ENCODE measurements at places on chromosomes 13 and 19.

DNA sequence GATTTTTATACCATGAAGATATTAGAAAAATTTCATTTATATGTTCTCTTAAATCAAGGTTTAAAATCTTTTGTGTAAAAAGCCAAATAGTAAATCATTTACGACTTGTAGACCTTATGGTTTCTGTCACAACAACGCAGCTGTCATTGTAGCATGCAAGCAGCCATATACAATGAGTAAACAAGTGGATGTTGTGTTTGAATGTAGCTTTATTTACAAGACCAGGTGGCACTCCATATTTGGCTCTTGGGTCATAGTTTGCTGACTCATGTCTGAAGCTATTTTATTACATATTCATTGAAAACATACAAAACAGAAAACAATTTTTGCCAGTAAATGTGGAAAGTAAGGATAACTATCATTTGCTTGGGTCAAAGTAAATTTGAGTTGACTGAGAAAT is 930.8 kb downstream of the SLITRK5 start:
- DNase-seq = no peak

GRCh38 chr13:98839856-98840769 is 87.6 kb upstream of the SLC15A1 start:
- DNase-seq = peak; percentile 87

DNA sequence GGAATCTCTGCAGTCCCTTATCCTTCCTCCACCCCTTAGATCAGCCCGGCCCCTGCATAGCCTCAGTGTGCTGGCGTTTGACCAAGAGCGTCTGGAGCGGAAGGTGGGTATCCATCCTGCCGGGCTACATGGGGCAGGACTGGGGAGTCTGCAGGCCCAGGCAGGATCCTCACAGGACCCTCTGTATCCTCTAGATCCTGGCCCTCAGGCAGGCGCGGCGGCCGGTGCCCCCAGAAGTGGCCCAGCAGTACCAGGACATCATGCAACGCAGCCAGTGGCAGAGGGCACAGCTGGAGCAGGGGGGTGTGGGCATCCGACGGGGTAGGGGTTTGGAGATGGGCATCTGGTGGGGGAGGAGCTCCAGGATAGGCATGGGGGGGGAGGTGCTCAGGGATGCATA is 8.9 kb downstream of the PODNL1 start:
- no peak for DNase-seq

- DNase-seq = no peak
Observed at GRCh38 chr13:40680659-40681323, 14.3 kb upstream of the FOXO1 start.

- DNase-seq = peak; percentile 43
Observed at GRCh38 chr13:113452942-113453901, at the start of gene ADPRHL1. Gene ADPRHL1, minus strand, starts transcription at chr13:113453488. Its CDS starts 51 bp downstream, at chr13:113453437.

DNA sequence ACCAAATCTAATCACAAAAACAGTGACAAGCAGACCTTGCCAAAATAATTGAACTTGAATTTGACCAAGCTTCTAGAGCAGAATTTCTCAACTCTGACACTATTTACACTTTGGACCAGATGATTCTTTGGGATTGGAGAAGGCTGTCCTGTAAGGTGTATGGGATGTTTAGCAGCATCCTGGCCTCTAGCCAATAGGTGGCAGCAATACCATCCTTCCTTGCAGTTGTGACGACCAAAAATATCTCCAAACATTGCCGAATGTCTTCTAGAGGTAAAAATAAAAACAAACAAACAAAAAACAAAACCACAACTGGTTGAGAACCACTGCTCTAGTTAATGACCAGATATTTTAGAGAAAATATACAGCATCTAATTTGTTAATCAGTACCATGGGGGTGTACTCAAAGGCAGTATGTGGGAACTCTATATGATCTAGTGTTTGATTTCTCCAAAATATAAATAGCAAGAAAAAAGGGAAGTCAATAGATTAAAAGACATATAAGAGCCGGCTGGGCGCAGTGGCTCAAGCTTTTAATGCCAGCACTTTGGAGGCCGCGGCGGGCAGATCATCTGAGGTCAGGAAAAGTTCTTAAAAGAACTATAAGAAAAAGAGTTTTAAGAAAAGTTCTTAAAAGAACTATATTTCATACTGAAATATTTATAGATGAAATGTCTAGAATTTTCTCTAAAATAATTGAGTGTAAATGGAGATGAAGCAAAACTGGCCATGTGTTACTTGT is 60.9 kb upstream of the ZNF527 start:
- DNase-seq = no peak

- peak; percentile 72 for DNase-seq
Observed at GRCh38 chr19:47232422-47233211, 1.6 kb upstream of the BBC3 start.

- no peak for DNase-seq
Observed at GRCh38 chr19:54335979-54336892, 2.7 kb downstream of the LILRA4 start.

DNA sequence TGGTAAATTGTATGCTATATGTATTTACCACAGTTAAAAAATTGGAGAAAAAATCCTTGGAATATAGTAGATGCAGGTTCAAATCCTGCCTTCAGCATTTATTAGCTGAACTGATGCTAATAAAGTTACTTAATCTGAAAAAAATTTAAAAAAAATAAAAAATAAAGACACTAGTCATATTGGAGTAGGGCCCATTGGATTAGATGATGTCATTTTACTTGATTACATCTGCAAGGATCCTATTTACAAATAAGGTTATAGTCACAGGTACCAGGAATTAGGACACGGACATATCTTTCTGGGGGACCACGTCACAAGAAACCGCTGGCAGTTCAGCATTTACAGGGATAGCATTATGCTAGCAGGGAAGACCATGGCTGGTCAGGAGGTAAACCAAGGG is 6.2 kb downstream of the ZNF555 start:
- no peak for DNase-seq

DNA sequence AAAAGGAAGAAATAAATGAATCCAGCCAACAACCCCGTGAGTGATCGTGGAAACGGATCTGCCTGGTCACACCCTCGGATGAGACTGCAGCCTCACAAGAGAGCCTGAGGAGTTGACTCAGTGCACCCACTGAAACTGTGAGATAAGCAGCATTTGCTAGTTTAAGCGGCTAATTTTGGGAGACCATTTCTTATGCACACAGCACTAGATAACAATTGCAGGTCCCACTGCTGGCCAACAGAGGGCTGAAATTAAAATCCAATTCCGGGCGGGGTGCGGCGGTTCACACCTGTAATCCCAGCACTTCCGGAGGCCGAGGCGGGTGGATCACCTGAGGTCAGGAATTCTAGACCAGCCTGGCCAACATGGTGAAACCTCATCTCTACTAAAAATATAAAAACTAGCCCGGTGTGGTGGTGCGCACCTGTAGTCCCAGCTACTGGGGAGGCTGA is 3.6 kb downstream of the UQCR11 start:
- no peak for DNase-seq

GRCh38 chr13:73198991-73199411 is 140.2 kb downstream of the KLF5 start:
- no peak for DNase-seq

- DNase-seq = no peak
Observed at GRCh38 chr13:79386125-79386826, 19.8 kb downstream of the RBM26 start.

GRCh38 chr13:113420232-113420631 is 33.1 kb downstream of the ADPRHL1 start:
- DNase-seq = no peak

GRCh38 chr13:64333888-64334287 is 2896.2 kb downstream of the PCDH9 start:
- DNase-seq = no peak

DNA sequence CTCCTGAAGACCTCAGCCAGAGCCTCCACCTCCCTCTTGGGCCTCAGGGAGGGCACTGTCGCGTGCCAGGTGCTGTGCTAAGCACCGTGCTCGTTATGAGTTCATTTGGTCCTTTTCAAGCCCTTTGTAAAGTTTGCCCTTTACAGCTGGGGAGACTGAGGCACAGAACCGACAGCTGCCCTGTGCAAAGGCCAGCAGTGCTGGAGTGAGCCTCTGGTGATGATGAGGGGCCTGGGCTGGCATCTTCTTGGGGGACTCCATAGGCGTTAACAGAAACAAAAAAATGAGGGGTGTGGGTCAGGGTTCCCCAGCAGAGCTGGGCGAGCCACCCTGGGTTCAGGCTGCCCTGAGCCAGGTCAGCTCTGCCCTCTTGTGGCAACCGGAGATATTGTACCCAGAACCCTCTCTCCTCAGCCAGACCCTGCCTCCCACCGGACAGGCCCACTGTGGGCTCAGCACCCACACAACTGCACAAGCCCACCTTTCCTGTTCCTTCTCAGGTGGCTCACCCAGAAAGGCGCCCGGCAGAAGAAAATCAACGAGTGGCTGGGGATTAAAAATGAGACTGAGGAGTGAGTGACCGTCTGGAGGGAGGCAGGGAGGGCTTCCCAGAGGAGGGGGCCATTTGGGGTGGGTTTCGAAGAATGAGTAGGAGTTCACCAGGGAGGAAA is 5.5 kb upstream of the IFI30 start:
- peak; percentile 85 for DNase-seq

GRCh38 chr13:111952032-111952431 is 114.9 kb upstream of the SOX1 start:
- no peak for DNase-seq

- DNase-seq = no peak
Observed at GRCh38 chr19:41019346-41019745, 28.3 kb downstream of the CYP2B6 start.

DNA sequence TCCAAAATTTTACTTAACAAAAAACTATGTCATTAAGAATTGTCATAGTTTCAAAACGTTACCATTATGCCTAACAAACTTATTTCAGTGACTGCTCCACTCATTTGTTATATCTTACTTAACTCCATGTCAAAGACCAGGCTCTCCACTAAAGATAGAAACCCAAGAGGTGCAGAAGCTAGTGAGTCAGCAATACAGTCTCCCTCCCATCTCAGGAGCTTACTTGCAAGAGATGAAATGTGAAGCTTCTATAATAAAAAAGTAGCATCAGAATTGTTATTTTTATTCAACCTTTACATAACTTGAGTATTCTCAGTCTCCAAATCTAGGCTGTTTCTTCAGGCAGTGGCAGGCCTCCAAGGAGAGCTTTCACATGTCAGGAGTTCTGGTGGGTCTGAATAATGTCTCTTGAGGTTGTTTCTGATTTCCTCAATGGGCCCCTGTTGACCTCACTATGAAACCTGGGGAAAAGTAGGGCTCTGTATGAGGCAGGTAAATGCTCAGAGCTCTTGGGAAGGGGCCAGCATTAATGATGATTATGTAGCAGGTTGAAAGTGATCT is 242.0 kb downstream of the NDFIP2 start:
- DNase-seq = no peak

DNA sequence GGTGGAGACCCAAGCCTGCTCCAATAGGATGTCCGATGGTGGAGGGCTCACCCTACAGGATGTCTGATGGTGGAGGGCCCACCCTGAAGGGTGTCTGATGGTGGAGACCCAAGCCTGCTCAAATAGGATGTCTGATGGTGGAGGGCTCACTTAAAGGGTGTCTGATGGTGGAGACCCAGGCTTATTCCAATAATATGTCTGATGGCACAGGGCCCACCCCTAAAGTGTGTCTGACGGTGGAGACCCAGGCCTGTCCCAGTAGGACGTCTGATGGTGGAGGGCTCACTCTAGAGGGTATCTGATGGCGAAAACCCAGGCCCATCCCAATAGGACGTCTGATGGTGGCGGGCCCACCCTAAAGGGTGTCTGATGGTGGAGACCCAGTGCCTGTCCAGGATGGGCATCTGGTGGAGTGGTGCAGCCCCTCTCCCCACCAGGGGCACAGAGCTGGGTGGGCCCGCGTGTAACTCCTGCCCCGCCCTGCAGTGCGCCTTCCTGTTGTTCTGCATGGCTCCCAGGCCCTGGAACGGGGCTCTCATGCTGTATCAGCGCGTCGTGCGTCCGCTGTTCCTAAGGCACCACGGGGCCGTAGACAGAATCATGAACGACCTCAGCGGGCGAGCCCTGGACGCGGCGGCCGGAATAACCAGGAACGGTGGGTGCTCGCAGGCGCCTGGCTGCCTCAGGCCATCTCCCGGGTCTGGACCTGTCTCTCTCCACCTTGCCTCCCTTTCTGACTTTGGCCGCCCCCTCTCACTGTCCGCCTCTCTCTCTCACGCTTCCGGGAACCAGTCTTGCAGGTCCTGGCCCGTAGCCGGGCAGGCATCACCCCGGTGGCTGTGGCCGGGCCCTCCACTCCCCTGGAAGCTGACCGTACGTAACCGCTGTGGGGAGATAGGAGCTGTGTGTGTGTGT is 5.1 kb downstream of the REEP6 start:
- DNase-seq = no peak

DNA sequence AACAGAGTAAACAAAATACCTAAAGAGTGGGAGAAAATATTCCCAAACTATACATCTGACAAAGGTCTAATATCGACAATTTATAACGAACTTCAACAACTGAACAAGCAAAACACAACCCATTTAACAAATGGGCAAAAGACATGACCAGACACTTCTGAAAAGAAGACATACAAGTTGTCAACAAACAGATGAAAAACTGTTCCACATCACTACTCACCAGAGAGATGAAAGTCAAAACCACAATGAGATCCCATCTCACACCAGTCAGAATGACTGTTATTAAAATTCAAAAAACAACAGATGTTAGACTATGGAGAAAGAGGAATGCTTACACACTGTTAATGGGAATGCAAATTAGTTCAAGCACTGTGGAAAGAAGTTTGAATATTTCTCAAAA is 233.8 kb upstream of the EDNRB start:
- DNase-seq = no peak

- no peak for DNase-seq
Observed at GRCh38 chr19:42191330-42191729, 26.1 kb downstream of the DEDD2 start.

DNA sequence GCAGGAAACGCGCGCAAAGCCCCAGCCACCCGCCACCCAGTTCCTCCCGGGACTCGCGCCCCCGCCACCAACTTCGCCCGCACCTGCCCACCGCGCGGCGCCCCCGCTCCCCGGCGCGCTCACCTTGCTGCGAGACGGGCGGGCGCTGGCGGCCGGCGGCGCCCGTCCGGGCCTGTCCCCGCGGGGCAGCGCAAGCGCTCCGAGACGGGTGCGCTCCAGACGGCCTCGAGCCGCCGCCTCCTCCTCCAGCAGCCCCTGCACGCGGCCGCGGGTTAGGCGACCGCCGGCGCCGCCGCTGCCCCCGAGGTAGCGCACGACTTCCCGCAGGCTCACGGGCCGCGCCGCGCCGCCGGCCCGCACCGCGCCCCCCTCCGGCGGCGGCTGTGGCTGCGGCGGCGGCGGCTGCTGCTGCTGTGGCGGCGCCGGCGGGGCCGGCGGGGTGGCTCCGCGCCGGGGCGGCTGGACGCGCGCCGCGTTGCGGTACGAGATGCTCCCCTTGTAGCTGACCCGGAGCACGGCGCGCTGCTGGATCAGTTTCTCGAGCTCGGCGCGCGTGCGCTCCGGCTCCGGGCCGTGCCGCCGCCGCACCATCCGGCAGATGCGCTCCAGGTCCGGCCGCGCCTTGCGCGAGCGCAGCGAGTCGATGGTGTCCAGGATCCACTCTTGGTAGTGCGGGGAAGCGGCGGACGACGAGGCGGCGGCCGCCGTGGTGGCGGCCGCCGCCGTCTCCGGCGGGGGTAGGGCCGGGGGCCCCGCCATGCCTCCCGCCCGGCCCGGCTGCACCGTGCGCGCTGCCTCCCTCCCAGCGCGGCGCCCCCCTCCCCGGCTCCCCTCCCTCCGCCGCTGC is 666 bp downstream of the SAMD1 start:
- DNase-seq = peak; percentile 51

All from AG08395 (cell line).